ENCODE measurements at places on chromosomes 16 and 17.

DNA sequence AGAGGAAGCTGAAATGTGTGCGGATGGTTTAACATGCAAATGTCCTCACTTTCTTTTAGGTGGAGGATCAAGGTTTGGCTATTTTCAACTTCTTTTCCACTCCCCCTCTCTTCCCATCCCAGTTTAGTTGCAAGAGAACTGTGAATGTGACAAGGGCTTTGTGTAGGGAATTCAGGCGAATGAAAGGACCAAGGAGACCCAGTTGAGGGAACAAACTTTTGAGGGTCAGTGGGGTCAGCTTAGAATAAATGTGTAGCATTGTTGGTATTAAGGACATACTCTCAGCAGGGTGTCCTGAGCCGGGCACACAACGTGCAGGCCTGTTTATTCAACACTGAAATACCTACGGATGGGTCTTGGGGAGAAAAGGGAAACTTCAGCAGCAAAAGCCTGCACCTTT, 346.0 kb downstream of the PMP22 start:
- DNase-seq: no peak

- no peak for DNase-seq
These were observed 5.7 kb upstream of the VEZF1 start for GRCh38 chr17:57993471-57994365.

DNA sequence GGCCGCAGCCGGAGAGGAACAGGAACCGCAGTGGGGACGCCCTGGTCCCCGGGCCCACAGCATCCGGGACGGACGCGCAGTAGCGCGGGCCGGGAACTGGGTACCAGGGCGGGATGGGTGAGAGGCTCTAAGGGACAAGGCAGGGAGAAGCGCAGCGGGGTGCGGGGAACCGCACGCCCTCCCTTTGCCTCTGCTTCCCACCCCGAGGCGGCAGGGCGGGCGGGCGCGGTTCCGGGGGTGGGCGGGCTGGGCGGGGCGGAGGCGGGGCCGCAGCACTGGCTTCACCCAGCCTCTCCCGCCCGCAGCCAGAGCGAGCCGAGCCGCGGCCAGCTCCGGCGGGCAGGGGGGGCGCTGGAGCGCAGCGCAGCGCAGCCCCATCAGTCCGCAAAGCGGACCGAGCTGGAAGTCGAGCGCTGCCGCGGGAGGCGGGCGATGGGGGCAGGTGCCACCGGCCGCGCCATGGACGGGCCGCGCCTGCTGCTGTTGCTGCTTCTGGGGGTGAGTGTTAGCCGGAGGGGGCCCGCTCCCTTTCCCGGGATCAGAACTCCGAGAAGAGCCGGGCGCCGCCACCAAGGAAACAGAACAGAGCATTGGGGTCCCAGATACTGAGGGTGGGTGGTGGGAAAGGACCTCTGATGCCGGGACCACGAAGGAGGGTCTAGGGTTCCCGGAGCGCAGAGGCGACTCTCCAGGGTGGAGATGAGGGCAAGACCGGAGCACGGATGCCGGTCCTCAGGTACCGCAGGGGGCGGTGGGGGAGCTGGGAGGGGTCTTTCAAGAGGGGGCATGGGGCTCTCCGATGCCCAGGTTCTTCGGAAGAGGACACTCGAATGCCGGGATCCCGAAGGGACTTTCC, at the start of gene NGFR:
Gene NGFR (plus strand): TSS at position 308 of the 856 bp plus-strand sequence. CDS start 125 bp downstream, at position 433.
- no peak for DNase-seq

GRCh38 chr16:9327253-9327652, 235.8 kb downstream of the HAPSTR1 start:
- no peak for DNase-seq

GRCh38 chr17:64259922-64260321, 3.1 kb downstream of the TEX2 start:
- DNase-seq: peak; percentile 66

DNA sequence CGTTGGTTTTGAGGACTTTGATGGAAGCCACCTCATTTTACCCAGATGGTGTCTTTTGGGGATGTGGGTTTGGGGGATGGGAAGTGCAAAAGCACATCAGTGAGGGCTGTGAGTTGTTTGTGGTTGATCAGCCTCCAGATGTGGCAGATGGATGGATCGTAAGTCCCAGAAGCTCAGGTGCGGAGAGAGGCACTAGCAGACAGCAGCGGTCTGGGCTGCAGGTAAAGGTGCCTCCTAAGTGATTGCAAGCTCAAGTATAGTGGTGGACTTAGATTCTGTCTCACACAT, 18.0 kb downstream of the HS3ST3B1 start:
- DNase-seq: no peak

GRCh38 chr17:76783146-76783545, 45.2 kb downstream of the MFSD11 start:
- no peak for DNase-seq

DNA sequence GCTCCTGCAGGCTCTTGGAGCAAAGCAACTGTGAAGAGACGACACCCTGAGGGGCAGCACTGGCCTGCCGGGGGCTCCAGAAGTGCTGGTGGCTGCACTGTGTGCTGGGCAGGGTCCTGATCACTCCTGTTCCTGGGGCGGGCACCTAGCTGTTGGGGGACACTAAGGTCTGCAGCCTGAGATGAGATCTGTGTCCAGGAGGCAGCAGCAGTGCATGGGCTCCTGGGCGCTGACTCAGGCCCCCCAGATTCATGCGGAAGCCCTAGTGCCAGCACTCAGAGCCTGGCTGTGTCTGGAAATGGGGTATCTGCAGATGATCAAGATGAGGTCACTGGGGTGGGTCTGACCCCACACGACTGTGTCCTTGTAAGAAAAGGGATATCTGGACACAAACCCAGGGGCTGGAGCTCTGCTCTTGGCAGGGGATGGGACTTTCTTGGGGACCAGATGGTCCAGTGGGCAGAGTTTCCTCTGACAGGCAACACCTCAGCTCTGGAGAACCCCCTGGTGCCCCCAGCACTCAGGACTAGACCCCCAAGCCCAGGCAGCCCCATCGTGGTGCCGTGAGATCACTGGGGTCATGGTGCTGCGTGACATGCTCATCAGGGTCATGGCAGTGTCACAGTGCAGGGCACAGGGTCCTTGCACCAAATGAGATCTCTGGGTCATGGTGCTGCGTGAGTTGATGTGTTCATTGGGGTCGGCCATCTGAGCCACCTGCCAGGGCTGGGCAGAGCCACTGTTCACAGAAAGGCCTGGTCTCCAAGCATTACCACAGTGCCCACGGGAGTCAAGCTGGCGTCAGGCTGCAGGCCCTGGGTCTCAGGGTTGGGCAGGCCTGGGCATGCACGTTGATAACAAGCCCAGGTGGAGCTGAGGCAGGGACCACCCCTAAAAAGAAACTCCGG, 9.5 kb downstream of the FAAP100 start:
- DNase-seq: no peak

DNA sequence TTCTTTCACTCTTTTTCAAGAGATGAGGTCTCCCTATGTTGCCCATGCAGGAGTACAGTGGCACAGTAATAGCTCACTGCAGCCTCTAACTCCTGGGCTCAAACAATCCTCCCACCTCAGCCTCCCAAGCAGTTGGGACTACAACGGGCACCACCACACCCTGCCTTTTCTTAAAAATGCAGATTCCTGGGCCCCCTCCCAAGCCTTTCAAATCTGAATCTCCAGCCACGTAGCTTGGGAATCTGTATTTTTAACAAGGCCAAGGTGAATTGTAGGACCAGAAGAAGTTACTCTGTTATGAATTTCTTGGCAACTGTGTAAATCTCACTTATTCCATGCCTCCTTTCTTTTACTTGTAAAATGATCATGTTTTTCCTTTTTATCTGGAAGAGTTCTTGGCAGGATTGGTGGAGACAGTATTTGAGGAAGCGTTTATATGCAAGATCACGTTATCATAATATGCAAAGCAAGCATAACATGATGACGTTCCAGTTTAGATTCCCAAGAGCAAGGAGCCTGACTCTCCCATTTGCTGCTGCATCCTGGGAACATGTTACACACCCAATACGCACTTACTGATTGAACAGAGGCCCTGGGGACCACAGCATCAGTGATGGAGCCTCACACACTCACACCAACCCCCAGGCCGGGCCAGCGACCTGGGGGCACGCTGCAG, 44.5 kb downstream of the LITAF start:
- DNase-seq: no peak

DNA sequence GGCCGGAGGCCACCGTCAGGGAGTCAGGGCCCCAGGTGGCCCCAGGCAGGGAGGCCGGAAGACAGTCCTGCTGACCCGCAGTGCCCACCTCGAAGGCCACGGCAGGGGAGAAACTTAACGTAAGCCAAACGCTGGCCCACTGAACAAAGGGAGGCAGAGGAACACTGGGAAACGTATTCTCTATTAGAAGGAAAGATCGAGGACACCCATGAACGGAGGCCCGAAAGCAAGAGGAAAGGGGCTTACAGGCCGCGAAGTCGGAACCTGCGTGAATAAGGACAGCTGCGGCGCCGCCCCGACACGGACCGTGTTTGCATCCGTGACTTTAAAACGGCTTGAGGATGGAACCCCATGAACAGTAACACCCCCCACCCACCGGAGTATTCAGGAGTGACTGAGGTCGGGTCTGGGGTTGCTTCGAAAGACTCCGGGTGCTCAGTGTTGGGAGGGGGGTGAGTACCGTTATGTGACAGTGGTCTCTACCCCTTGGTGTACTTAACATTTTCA, 102.4 kb upstream of the METRNL start:
- peak; percentile 40 for DNase-seq

DNA sequence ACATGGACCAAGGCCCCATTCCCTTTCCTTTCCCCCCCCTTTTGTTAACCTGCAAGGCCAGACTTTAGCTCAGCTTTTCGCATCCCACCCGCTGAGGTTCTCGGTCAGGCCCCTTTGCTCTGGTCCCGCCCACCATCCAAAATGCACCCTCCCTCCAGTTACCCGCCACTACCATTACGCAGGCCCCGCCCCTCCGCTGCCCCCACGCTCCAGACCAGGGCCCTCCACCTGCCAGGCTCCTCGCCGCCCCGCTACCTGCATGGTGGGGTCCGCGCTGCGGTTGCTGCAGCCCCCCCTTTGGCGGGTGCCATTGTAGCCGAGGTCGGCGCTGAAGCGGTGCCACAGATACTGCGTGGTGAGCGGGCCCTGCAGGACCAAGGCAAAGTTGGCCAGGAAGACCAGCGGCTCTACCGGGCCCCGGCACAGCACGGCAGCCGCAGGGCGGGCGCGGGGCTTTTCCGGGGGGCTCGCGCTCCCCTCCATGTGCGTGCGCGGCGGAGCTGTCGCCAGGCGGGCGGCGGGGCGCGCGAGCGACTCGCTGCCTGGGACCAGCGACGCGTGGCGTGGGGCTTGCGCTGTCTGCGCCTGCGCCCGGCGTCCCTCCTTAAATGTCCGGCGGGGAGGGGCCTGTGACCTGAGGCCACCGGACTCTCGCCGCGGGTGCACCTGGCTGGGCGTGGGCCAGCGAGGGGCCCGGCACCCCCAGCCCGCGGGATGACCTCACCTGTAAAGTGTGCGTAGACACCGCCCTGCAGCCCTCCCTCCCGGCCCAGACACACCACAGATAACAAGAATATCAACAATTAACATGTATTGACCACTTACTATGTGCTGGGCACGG, at the start of gene SLC46A1:
Gene SLC46A1 (minus strand): TSS at position 581 of the 841 bp plus-strand sequence. CDS start 98 bp downstream, at position 483.
- peak; percentile 81 for DNase-seq

DNA sequence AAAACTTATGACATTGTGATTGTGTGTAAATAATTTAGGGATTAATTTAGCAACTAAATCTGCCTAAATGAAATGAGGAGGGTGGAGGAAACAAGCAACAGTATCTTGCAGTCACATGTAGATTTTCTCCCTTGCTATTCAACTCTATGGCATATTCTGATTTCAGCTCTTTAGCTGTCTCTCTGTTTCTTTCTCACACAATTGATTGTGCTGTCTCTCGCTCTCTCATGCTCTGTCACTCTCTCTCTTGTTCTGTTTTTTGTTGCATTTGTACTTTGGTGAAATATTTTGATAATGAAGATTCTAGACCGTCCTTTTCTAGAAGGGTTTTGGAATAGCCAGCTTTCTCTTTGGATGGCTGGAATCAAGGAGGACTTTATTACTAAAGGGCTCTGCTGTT, 70.6 kb downstream of the BCAS3 start:
- no peak for DNase-seq

- no peak for DNase-seq
These were observed 202.3 kb upstream of the CIBAR2 start for GRCh38 chr16:85314512-85314971.

- DNase-seq: no peak
These were observed 38.9 kb downstream of the PLCG2 start for GRCh38 chr16:81817789-81818567.

- peak; percentile 67 for DNase-seq
These were observed 44.0 kb downstream of the PRAC1 start for GRCh38 chr17:48678141-48678971.

GRCh38 chr17:28760601-28761562, 17.1 kb downstream of the TRAF4 start:
- DNase-seq: peak; percentile 79

DNA sequence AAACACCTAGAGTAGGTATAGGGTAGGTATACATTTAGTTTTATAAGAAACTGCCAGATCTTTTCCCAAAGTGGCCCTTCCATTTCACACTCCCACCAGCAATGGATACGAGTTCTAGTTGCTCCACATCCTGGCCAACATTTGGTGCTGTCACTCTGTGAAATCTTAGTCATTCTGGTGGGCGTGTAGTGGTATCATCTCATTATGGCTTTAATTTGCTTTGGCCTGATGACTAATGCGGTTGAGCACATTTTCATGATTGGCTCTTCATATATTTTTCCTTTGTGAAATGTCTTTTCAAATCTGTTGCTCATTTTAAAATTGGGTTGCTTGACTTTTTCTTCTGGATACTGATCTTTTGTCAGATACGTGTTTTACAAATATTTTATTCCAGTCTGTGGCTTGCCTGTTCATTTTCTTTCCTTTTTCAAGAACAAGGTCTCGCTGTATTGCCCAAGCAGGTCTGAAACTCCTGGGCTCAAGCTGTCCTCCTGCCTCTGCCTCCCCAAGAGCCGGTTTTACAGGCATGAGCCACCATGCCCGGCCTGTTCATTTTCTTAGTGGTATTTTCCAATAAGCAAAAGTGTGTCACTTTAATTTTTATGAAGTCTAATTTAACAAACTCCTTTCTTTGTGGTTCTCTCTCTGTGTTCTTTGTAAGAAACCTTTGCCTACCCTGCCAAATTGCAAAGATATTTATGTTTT, 192.4 kb downstream of the SEC14L1 start:
- DNase-seq: peak; percentile 21

DNA sequence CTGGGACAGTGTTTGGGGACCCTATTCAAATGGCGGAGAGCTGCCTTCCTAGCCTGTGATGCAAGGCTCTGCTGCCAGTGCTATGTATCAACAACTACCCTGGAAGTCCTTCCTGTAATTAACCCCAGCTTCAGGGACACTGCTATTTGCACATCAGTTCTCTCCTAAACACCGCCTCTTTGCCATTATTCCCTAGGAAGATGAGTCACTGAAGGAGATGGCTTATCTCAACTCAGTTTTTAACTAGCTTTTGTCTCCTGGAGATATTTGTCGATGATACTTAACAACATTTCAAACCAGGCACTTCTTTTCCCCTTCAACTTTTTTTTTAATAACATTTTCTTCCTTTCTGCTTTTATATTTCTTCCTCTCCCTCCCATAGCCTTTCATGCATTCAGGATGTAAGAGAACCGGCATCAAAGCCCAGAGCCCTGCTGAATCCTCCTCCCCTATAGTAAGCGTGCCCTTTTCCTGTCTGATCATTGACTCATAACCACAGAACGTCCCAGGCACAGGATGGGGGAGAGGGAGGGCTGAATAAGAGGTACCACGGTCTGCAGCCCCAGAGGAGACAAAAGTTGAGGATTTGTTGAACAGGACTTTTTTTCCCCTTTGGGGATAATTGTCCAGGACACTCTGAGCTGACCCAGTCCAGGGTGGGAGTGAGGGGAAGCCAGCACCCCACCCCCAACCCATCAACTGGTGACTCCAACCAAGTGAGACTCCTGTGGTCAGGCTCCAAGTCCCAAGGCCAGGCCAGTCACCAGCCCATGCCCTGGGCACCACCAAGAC, 387.8 kb upstream of the SALL1 start:
- no peak for DNase-seq
